NCI-H1436 (cell line): ENCODE measurements at places on chromosomes 1 and 21.

DNA sequence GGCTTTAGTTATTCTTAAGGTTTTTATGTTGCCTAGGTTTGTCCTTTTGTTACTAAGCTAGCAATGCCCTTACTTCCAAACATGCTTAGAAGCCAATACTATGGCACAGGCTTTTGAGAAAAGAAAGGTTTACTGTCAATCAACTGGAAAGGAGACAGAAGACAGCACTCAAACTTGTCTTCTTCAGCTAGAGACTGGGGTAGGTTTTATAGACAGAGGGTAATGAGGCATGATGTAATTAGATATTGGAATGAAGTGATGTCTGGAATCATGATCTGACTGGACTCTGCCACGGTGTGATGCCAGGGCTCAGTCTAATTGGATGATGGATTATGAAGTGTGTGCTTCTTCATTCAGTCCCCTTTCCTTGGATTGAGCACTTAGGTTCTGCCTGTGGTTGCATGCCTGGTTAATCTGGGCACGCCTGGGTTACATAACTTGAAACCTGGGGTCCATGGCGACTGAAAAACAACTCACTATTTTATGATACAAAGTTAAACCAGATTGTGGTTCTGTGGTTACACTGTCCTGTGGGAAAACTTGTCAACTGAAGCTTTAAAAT is 625.8 kb downstream of the BRINP3 start:
- no peak for DNase-seq

DNA sequence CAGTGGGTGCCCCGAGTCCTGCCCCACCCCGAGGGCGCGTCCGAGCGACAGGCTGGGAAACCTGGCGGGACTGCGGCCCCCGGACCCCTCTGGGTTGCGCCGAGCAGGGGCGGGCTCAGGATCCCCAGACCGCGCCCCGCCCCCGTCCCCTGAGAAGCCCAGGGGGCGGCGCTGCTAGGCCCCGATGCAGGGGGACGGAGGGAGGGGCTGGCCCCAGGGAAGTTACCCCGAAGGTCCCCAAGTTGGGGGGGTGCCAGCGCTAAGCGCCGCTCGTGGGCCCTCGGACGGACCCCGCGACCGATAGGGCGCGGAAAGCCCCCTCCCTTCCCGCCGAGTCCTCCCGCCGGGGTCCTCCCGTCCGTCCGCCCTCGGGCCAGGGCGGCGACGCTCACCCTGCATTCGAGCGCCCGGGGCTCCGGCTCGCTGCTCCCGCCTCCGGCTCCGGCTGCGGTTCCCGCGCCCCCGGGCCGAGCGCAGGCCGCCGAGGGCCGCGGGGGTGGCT is 414 bp downstream of the GPR153 start:
- peak; percentile 20 for DNase-seq

GRCh38 chr1:169078163-169078883 is 28.2 kb upstream of the ATP1B1 start:
- DNase-seq = no peak

DNA sequence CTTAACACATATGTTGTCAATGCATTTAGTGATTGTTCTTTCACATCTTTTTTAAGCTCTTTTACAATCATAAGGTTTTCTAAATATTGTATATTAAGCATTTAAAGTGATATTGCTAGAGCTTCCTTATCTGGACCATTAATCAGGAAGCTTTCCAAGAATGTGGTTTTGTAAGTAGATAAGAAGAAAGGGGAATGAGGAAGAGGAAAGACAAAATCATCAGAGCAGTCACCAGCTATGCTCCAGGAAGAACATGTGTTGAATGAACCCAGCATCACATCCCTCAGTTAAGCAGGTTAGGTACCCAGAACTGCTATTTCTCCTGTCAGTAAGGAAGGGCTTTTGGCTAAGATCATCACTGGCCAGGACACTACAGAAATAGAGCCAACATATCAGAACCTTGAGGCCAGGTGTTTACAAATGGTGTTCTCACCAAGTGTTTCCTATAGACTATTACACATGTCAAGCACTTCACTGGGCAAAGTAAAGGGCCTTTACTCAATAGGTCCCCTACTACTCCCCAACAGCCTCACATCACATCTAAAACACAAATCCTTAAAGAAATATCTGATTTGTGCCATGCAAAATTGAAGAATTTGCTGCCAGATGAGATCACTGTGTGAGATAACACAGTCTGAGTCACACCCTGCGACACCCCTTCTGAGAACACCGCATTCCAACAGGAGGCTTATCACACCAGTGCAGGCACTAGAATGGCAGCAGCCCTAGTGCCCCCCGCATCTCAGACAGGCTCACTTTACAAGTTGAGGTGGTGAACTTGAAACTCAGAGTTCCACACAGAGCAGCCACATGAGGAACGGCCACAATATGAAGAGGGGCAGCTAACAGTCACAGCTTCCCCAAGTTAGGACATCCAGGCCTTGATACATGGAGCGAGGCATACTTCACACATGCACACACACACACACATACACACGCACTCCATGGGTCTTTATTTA is 1.8 kb upstream of the SPRR2A start:
- DNase-seq = no peak
